ENCODE measurements at places on chromosomes 3 and 15. TPM values are rescaled to one million over a fixed set of nuclear protein-coding genes. Genes with fewer than 3 reads are reported as not detected.

Gene GXYLT2
- total RNA-seq: 4.3 TPM

DNA sequence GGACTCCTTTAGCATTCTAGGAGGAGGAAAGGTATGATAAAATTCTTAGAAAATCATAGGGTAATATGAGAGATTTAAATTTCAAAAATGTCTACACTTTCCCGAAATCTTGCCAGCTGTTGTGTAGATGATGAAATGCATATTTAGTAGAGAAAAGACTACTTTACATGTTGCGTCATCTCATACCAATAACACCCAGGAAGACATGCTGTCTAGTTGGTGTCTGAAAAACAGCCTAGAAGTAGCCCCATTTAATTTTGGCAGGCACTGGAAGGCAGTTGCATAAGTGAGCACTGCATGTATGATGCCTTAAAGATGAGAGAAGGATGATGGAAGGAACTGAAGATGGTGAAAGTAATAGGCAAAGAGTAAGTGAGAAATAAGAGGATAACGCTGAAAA, 310.5 kb upstream of the TPM1 start:
- DNase-seq: no peak

Gene ARL8B
- 37.4 TPM for total RNA-seq

DNA sequence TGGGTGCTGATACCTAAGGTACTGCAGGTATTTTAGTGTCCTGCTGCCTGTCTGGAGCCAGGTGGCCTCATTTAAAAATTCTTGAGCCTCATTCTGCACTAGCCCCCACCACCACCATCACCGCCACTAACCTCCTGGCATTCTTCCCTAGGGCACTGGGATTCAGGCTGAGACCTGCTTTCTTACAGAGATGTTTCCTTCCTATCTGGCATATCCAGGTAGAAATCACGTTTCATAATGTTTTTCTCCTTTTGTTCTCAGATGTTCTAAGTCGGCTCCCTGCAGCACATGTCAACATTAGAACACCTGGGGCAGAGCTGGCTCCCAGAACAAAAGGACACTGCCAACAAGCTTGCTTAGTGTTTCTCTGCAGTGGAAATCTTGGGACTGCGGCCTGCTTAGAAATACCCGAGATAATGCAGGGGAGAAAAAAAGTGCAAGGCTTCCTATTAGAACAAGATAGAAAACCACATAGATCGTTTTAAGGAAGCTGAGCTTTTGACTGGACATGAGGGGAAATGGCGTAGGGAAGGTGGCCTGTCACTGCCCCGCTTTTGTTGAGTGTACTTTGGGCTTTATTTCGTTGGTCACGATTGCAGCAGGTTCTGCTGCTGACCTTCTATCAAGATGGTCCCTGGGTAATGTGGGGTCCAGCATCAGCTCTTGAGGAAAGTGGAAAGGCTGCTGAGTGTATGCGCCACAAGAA, 59.6 kb upstream of the PPARG start:
- DNase-seq: no peak

DNA sequence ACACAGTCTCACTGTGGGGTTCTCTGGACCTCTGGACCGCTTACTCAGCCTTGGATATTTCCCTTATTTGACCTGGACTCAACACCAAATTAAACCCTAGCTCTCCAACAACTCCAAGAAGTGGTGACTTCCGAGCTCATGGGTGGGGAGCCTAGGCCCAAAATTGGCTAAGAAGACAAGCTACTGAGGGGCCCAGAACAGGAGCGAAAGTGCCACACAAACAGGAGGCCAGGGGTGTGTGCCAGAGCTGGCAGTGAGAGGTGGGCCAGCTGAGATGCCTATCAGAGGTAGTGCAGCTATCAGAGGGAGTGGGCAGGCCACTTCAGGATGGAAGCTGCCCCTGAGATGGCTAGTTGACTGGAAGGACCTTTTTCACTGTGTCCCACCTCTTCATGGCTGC, 151.1 kb upstream of the PRR20G start:
- no peak for DNase-seq

DNA sequence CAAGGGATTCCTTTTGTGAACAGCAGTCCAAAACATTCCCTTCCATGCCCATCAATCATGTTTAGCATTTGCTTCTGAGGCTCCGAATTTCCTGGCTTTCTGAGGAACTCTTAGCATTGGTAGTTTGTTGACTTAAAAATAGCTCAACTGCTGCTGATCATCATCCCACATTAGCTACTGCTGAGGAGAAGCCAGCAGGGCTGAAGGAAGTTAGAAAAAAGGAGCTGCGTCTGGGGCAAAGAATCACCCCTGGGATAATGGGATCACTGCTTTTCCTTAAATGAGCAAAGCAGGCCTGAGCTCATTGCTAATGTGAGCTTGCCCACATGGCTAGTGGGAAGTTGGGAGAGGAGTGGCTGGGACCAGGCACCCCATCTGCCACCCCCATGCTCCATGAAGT, 39.8 kb downstream of the CYP19A1 start:
- DNase-seq: no peak

Gene CLDN18
- not detected for total RNA-seq

Gene CIDEC
- not detected for total RNA-seq

Gene ARMC8
- 13.9 TPM for total RNA-seq

- DNase-seq: no peak
Measured at GRCh38 chr15:41996921-41997592, 23.8 kb downstream of the PLA2G4E start.

DNA sequence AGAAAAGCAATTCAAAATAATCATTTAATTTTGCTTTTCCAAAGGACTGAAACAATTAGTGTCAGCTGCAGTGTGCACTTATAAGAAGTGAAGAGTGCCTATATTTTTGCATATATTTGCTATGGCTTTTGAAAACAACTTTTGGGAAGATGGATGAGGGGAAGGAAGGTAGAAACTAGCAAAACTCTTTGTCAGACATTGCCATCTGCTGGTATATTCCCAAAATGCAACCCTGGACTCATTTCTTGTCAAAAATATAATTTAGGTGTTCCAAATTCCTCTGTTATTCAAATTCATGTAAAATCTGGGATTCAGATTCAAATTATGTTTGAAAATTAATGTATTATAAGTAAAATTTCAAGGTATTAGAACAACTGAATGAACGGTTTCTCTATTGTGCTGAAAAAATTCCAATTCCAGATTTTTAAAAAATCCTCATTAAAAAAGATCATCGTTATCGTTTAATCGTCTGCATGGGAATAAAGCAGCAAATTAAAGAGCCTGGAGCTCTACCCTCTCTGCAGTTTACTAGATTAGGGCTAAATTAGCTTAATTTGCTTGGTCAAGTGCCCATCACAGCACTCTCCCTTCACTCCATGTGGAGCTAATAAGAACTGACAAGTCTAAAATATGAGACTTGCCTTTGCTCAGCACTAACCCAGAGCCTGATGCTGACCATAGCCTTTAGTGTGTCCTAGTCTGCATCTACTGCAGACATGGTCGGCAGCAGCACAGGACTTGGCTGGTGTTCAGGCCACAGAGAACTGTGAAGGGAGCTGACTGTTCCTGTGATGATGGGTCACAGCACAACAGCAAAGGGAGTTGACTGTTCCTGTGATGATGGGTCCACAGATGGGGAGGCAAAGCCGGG, 67.9 kb upstream of the MITF start:
- peak; percentile 46 for DNase-seq

DNA sequence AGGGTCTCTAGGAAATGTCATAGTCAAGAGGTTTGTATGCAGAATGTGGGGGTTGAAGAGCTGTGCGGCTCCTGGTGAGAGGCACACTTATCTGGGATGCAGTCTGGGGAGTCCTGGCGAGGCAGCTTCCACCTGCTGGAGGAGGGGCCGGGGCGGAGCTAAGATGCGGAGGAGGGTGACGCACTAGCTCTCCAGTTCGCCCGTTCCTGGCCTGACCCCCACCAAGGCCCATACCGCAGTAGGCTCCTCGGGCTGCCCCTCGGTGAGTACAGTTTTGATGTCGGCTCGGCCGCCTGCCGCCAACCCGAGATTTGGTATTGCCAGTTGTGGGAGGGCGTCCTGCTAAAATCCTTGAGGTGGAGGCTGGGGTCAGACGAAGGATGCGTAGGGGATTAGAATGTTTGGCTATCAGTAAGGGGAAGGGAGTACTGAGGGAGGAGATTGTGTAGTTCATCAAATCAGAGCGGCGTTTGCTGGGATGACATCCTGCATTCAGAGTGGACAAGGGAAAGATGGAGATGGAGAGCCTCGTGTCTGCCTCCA, at the start of gene SCG5:
Gene SCG5, plus strand, starts transcription at position 194 of the 543 bp plus-strand sequence. CDS start 1,883 bp downstream, outside the sequence.
- DNase-seq: no peak

DNA sequence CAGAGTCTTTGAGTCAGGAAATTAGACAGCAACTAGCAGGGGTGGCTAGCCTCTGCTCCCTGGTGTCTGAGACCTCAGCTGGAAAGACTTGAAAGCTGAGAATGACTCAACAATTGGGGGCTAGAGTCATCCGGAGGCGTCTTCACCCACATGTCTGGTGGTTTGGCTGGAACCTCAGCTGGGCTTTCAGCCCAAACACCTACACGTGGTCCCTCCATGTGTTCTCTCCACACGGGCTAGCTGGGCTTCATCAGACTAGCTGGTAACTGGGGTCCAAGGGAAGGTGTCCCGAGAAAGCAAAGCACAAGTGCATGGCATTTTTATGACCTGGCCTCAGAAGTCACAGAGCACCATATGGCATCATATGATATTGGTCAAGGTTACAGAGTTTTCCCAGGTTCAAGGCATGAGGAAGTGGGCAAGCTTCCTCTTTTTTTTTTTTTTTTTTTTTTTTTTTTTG, 19.9 kb upstream of the ABHD2 start:
- no peak for DNase-seq

- DNase-seq: no peak
Measured at GRCh38 chr15:41878355-41878699, 15.5 kb downstream of the SPTBN5 start.

DNA sequence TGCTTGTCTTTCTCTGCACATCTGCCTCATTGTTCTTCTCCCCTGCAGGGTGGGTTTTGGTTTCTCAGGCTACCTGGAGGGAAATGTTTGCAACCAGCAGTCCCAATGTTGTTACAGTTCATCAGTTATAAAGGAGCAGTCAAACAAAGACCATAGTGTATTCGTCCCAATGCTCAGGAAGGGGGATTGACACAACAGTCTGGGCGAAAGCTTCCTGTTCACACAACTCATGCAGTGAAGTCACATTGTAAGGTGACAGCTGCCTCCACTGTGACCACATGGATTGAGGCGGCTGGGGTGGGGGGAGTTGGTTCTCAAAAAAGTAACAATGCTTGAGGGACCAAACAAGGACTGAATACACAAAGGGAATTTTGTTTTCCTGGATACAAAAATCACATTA, 28.8 kb upstream of the TF start:
- DNase-seq: no peak

Gene XYLB
- total RNA-seq: 3.1 TPM

DNA sequence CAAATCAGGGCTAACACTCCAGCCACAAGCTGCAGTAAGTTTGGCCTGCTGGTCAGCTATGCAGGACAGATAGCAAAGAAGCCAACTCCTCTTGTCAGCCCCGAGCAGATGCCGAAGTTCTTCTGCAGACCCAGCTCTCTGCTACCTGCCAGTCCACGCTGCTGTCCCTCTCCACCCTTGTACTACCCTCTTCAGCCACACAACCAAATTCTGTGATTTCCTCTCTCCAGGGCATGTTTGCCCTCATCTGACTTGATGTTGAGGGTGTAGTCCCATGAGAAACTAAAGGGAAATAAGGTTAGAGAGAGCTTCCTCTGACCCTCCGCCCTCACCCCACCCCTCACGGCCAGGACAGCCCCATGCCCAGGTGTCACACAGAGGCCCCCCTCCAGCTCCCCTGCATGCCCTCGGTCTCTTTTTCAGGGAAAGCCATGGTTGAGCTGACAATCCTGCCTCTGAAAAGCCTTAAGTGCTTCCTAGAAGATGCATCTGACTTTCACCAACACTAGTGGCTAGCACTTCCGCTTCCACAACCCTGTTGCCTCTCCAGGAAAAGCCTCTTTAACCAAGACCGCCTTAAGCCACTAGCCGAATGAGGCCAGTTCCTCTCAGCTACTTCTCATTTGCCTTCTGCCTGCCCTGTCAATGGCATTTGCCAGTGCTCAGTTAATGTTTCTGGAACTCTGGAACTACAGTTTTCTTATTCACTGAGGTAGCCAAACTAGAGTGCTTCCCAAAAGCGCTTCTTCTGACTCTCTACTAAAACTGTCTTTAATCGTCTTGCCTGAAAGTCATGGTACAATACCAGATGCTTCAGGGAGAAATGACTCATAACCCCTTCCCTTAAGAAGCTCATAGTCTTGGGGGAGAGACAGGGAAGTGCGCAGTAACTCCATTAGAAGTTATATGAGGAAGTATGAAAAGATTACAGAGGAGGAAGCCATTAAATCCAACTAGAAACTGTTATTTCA, 300.4 kb upstream of the STT3B start:
- no peak for DNase-seq

DNA sequence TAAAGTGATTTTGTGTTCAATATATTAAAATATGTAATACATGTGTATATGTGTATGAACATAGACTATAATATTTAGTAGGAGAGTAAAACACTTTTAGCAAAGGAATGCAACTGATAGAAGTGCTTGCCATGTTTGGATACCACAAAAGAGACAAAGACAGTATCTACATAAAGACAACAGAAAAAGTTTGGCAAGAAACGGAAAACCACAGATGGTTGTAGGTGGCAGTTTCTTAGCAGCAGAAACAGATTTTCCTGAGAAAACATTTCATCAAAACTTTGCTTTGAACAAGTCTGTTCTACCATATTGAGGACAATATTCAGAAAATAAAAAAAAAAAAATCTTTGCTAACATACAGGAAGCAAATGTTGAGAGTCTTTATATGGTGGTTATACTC, 1560.4 kb upstream of the GBE1 start:
- DNase-seq: no peak

GRCh38 chr3:31710123-31710803, 177.5 kb downstream of the STT3B start:
- no peak for DNase-seq

DNA sequence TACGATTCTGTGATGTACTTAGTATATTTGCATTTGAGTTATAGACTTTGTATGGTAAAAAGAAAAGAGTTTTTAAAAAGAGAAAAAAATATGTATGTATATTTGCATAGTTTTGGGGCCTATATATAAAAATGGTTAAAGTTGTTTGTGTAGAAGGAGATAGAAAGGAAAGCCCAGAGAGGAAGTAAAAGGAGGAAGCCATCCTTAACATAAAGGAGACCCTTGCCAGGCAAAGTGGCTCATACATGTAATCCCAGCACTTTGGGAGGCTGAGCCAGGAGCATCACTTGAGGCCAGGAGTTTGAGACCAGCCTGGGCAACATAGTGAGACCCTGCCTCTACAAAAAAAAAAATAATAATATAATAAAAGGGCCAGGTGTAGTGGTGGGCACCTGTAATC, 8.4 kb downstream of the SNAP23 start:
- no peak for DNase-seq

Gene FILIP1L
- 0.05 TPM for total RNA-seq

Gene LRRIQ4
- 0.10 TPM for total RNA-seq

Data from NCI-H460 (cell line).